ENCODE measurements at places on chromosomes 4 and X. TPM values are rescaled to one million over a fixed set of nuclear protein-coding genes. Genes with fewer than 3 reads are reported as not detected.

- no peak overlapping the region for H3K4me3 ChIP-seq
- H3K27me3 ChIP-seq: no peaks in the 10 kb centered on the region
- H3K36me3 ChIP-seq: no peaks in the 10 kb centered on the region
- no peak for DNase-seq
- no peak overlapping the region for H3K27ac ChIP-seq
These were observed 2.3 kb upstream of the PPP2R3B start for GRCh38 chrX:389021-389441.

DNA sequence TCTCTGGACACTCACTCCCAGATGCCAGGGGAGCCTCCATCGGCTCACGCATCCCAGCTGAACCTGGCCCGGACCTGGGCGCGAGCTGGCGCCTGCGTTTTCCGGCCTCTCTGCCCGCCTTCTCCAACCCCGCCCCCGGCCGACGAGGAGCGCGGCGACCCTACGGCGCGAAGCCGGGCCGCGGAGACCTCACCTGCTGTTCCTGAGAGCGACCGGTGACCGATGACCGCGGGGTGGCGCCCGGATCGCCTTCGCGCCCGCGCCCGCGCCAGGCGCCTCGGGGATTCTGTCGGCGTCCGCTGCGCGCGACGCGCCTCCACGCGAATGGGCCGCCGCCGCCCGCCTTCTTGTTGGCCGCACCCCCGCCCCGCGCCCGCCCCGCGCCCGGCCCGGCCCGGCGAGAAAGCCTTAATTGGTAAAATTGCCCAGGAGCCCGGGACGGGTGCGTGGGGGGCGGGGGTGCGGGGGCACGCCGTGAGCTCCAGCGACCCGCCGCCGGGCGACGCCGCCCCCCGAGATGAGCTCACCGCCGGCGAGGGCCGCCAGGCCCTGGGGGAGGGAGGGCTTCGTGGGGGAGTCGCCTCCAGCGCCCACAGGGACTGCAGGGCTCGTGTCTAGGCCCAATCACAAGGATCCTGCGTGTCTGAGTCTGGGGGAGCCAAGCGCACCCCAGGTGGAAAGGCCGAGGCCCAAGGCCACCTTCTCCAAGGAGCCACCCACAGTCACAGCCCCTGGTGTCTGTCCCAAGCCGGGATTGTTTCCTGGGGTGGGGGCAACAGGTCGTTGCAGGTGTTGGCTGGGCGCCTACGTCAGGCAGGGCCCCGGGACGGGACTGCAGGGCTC lies at the start of gene FLNA:
Gene FLNA (minus strand): TSS at position 322 of the 843 bp plus-strand sequence. CDS start 3,389 bp downstream, outside the sequence.
- H3K27me3 ChIP-seq: no peaks in the 10 kb centered on the region
- H3K27ac ChIP-seq: peak within 1 kb of the TSS; percentile 74
- H3K36me3 ChIP-seq: no peaks in the 10 kb centered on the region
- H3K4me1 ChIP-seq: no peaks in the 10 kb centered on the region
- H3K4me3 ChIP-seq: peak within 1 kb of the TSS; percentile 45

DNA sequence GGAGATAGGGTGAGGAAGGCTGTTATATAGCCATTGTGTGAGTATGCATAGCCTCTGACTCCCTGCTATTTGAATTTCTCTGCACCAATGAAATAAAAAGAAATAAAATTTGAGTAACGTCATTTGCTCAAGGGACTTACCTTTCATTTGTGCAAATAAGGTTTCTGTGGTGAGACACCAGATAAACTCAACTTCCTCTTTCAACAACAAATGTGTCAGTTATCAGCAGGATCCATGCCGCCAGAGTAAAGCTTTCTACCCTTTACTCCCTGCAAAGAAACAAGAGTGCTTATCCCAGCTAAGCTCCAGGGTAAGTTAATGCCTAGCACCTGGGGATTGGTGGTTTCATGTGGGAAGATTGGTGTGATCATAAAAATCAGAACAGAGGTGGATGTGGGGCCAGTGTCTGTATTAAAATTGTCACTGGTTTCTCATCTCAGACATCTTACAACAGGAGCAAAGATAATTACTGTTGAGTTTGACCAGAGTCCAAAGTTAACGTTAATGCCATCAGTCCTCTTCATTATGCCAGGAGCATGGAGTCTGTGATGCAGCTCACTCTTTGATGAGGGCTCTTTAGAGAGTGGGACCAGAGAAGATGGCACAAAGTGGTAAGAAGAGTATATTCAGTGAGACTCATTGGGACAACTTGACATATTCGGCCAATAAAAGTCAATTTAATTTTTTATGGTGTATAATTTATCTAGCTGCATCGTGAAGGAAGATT lies at the start of gene P2RY10:
Gene P2RY10 (plus strand): TSS at position 206 of the 727 bp plus-strand sequence. CDS start 15,130 bp downstream, outside the sequence.
- no peak for DNase-seq
- no peaks in the 10 kb centered on the region for H3K36me3 ChIP-seq
- H3K27me3 ChIP-seq: no peaks in the 10 kb centered on the region
- H3K27ac ChIP-seq: no peak within 1 kb of the TSS
- no peaks in the 10 kb centered on the region for H3K4me1 ChIP-seq
- H3K4me3 ChIP-seq: no peak within 1 kb of the TSS

- H3K4me1 ChIP-seq: peaks cover 3% of the 10 kb centered on the region
- no peak for DNase-seq
- no peaks in the 10 kb centered on the region for H3K27me3 ChIP-seq
- no peak overlapping the region for H3K4me3 ChIP-seq
These were observed 278.8 kb upstream of the DIAPH2 start for GRCh38 chrX:96405842-96406241.

- no peak overlapping the region for H3K4me3 ChIP-seq
- H3K4me1 ChIP-seq: no peaks in the 10 kb centered on the region
- H3K36me3 ChIP-seq: no peaks in the 10 kb centered on the region
These were observed 40.0 kb downstream of the ZFYVE28 start for GRCh38 chr4:2378401-2378800.

DNA sequence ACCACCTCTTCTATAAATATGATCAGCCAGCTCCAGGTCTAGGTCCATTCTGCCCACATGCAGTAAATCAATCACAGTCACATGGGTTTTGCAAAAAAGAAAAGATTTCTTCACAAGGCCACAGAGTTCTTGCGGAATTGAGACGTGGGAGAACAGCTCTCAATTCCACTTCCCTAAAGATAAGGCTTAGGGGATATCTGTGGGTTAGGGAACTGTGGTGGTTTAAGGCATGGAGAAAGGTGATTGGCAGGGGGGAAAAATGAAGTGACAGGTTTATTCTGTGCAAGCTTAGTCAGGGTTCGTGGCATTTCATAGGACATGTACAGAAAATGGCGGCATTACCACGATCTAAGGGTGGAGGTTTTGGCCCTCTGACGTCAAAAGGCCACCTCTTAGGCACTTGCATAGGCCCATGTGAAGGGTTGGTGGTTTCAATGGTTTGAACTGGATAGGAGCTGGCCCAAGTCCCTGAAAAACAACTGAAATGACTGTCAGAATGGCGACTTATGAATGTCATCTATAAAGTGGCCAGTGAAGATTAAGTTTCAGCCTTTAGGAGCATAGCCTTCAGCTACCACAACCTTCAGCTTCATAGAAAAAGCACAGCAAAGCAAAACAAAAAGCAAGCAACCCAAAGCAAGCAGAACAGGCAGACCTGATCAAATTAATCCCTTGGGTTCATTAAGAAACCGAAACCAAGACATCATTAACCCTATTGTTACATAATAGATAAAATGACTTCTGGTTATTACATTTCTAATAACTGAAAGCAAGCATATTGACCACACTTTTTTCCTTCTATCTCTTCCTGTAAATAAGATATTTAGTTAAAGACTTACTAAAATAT lies 289.8 kb upstream of the SFRP2 start:
- no peaks in the 10 kb centered on the region for H3K4me1 ChIP-seq
- no peak overlapping the region for H3K4me3 ChIP-seq
- no peak for DNase-seq
- no peaks in the 10 kb centered on the region for H3K36me3 ChIP-seq
- H3K27me3 ChIP-seq: no peaks in the 10 kb centered on the region
- no peak overlapping the region for H3K27ac ChIP-seq

GRCh38 chr4:126405369-126405982 lies 1090.7 kb downstream of the FAT4 start:
- no peak for DNase-seq
- H3K27ac ChIP-seq: no peak overlapping the region
- no peaks in the 10 kb centered on the region for H3K4me1 ChIP-seq
- H3K36me3 ChIP-seq: no peaks in the 10 kb centered on the region

- DNase-seq: peak; percentile 62
- H3K4me3 ChIP-seq: no peak overlapping the region
- H3K36me3 ChIP-seq: no peaks in the 10 kb centered on the region
- peak overlapping the region; percentile 11 for H3K27ac ChIP-seq
- H3K4me1 ChIP-seq: no peaks in the 10 kb centered on the region
These were observed 4.7 kb downstream of the HS3ST1 start for GRCh38 chr4:11424000-11424399.

DNA sequence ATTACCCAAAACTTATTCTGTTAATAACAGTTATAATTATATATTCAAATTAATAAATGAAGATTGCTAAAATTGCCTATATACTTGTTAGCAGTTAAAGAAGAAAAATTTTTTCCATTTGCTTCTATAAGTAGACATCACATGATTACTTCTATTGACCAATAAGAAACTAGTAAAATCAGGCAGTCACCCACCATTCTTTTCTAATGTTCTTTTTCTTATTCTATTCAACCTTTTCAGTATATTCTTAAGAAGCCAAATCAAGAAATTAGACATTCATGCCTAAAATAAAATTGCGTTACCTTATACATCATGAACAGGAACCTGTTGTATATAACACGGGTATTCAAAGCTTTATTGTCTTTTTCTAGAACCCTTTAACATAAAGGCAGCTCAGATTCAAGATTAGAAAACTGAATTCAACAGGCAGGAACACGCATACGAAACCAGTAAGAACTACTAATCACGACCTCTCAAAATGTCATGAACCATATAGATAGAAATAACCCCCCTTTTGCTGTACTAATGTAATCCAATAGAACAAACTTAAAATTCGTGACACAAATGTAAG lies 568.1 kb upstream of the DIPK2B start:
- H3K36me3 ChIP-seq: no peaks in the 10 kb centered on the region
- no peak overlapping the region for H3K27ac ChIP-seq
- H3K4me1 ChIP-seq: no peaks in the 10 kb centered on the region
- H3K27me3 ChIP-seq: no peaks in the 10 kb centered on the region
- H3K4me3 ChIP-seq: no peak overlapping the region

DNA sequence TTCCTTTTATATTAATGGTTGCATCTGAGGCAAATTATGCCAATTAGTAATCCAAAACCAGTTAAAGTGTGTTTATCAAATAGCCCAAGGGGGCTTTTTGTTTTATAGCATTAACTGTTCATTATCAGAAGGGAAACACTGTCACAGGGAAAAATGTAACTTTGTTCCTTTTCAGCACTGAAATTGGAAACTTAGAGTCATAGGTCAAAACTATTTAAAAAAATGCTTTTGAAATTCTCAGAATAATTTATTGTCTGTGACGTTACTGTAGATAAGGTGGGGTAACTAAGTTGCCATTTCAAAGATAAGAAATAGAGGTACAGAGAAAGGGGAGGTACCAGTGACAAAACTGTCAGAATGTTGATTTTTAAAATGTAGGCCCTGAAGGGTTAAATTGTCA lies 129.3 kb downstream of the AKAP4 start:
- H3K36me3 ChIP-seq: no peaks in the 10 kb centered on the region
- H3K4me1 ChIP-seq: no peaks in the 10 kb centered on the region
- no peak overlapping the region for H3K4me3 ChIP-seq
- DNase-seq: no peak
- no peaks in the 10 kb centered on the region for H3K27me3 ChIP-seq

GRCh38 chr4:143438710-143439109 lies 74.8 kb upstream of the SMARCA5 start:
- no peaks in the 10 kb centered on the region for H3K27me3 ChIP-seq
- no peak overlapping the region for H3K27ac ChIP-seq
- no peak for DNase-seq
- no peaks in the 10 kb centered on the region for H3K36me3 ChIP-seq
- H3K4me1 ChIP-seq: no peaks in the 10 kb centered on the region

- H3K27ac ChIP-seq: no peak overlapping the region
- H3K27me3 ChIP-seq: peaks cover 8% of the 10 kb centered on the region
- peak; percentile 35 for DNase-seq
- H3K4me1 ChIP-seq: peaks cover 21% of the 10 kb centered on the region
- peak overlapping the region; percentile 1 for H3K4me3 ChIP-seq
- no peaks in the 10 kb centered on the region for H3K36me3 ChIP-seq
These were observed 6.7 kb upstream of the MSX1 start for GRCh38 chr4:4852591-4853362.

DNA sequence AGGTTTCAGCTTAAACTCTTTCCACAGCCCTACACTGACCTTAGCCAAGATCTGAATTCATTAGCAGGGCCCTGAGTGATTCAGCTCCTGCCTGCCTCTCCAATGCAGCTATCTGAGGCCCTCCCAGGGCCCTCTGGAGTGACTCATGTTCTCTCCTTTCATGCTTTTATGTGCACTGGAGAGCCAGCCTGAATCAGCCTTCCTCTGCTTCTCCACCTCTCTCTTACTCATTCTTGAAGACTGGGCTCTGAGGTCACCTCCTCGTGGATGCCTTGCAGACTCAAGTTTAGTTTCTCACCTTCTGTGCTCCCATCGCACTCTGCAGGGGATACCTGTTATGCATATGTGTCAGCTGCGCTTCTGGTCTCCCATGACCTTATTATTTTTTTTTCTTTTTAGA lies 3.1 kb upstream of the OCIAD2 start:
- no peaks in the 10 kb centered on the region for H3K27me3 ChIP-seq
- H3K4me3 ChIP-seq: no peak overlapping the region
- H3K4me1 ChIP-seq: peaks cover 6% of the 10 kb centered on the region
- no peak overlapping the region for H3K27ac ChIP-seq
- H3K36me3 ChIP-seq: no peaks in the 10 kb centered on the region
- DNase-seq: no peak

- H3K4me3 ChIP-seq: no peak overlapping the region
- no peaks in the 10 kb centered on the region for H3K4me1 ChIP-seq
- no peaks in the 10 kb centered on the region for H3K27me3 ChIP-seq
- no peak overlapping the region for H3K27ac ChIP-seq
- H3K36me3 ChIP-seq: no peaks in the 10 kb centered on the region
These were observed 107.5 kb upstream of the MAGEC2 start for GRCh38 chrX:142312591-142312990.

DNA sequence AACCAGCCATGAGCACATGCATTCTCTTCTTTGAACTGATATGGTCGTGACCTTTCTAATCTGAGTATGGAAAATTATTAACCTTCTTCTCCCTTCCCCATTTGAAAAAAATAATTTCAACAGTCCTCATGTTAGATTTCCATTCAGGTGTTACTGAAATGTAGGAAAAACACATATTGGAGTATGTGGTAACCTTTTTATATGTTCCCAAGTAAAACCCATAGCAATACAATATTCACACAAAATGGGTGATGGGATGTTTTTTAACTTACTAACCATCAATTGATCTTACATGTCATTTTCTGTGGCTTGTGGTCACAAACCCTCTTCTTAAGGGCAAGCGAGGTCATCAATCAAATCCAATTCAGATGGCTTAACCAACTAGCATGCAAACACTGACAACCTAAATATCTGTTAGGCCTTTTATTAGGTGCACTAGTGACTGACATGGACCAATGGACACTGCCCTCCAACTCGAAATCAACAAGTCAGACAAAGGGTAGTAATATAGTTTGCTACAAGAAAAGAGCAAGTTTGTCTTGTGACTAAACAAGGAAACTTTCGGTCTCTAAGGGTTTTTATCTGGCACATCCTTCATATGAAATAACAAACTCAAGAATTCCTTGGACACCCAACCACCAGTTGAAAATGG lies 74.3 kb downstream of the CAMK2D start:
- no peak overlapping the region for H3K4me3 ChIP-seq
- no peaks in the 10 kb centered on the region for H3K36me3 ChIP-seq
- H3K27me3 ChIP-seq: no peaks in the 10 kb centered on the region
- no peak for DNase-seq
- peaks cover 29% of the 10 kb centered on the region for H3K4me1 ChIP-seq

ADH7 gene
- not detected for total RNA-seq

PGAM4 gene
- total RNA-seq: not detected

SRPK3 gene
- total RNA-seq: 0.62 TPM

SASH3 gene
- 0.47 TPM for total RNA-seq

SHROOM3 gene
- total RNA-seq: 6.4 TPM

TEX13C gene
- 3.5 TPM for total RNA-seq

GUCY1A1 gene
- 2.5 TPM for total RNA-seq

IQSEC2 gene
- 15.6 TPM for total RNA-seq

PRDM8 gene
- total RNA-seq: 4.3 TPM

FSTL5 gene
- total RNA-seq: 0.68 TPM
